ENCODE measurements at places on chromosomes 12 and 14.

DNA sequence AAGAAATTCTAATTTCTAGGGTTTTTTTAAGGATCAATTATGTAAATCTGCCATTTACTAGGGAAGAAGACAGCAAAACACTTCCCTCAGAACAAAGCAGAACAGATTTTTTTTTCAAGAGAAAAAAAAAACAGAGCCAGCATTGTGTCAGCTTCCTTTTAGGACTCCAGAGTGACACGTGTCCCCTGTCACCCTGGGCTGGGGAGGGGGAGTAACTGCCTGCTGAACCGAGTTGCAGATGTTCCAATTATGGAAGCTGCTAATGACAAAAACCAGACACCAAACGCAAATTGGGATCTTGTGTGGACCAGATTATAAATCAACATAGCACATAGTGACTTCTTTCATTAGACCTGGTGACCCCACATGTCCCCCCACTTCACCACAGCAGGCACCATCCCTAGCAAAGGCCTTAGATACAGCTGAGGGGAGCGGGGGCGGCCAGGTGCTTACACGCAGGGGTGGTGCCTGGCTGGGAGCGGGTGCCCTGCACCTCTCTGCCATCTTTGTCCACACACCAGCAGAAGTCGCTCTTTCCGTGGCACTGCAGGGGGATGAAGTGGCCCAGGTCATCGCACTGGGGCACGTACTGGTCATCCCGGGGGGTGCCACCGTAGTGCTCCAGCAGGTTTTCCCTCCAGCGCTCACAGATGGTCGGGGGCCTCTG, 25.4 kb downstream of the RTRAF start:
- no peak for DNase-seq

GRCh38 chr14:68634332-68634731, 158.5 kb downstream of the ZFP36L1 start:
- DNase-seq = no peak

- no peak for DNase-seq
These were observed 30.6 kb downstream of the PPFIBP1 start for GRCh38 chr12:27554421-27555186.

- no peak for DNase-seq
These were observed 48.5 kb downstream of the SUDS3 start for GRCh38 chr12:118424884-118425283.

DNA sequence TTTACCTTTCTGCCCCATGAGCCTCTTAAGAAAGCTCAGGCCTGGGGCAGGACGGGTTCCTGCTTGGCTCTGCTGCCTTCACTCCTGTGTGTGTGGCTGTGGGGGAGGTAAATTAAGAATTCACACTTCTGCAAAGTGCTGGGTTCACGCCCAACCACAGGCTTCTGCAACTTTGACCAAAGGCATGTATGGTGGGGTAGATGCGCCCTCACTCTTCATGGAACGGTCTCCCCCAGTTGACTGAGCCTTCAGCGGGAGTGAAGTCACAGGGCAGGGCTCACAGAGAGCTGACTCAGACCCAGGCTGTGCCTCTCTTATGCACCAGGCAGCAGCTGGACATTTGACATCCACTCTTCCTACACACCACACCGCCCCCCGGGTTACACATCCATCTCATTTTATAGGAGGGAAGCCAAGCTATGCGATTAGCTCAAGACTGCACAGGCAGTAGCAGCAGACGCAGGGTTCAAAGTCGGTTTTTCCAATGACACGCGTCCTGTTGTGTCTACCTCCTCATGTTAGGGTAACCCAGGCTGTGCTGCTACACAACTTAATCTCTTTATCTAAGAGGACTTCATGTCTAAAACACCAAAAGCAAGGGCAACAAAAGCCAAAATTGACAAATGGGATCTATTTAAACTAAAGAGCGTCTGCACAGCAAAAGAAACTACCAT, 15.4 kb upstream of the BCL11B start:
- DNase-seq = no peak

- DNase-seq = no peak
These were observed 41.7 kb upstream of the ANO4 start for GRCh38 chr12:100752841-100753240.

- DNase-seq = no peak
These were observed 2.1 kb downstream of the ATP2B1 start for GRCh38 chr12:89706551-89706950.

GRCh38 chr14:59091976-59092375, 96.5 kb upstream of the DAAM1 start:
- no peak for DNase-seq

GRCh38 chr14:37453985-37454384, 141.1 kb downstream of the FOXA1 start:
- DNase-seq = no peak

GRCh38 chr12:79681008-79681590, 9.7 kb downstream of the PAWR start:
- DNase-seq = peak; percentile 39

DNA sequence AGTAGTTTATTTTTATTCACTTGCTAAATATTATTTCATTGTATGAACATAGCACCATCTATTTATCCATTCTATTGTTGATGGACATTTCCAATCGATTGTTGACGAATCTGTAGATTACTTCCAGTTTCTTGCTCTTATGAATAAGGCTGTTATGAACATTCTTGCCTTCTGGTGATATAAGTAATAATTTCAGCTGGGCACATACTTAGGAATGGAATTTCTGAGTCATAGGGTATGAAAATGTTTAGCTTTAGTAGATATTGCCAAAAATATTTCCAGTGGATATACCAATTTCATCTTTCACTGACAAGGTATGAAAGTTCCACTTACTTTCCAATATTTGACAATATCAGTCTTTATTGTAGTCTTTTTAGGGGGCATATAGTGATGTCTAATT, 468.5 kb downstream of the ETNK1 start:
- DNase-seq = no peak

GRCh38 chr12:57627501-57628279, 5.3 kb downstream of the B4GALNT1 start:
- no peak for DNase-seq
